Eye (tissue), 1 donor: ENCODE measurements at places on chromosomes 5 and 9.

- DNase-seq = no peak
Observed at GRCh38 chr9:21016701-21017491, 14.5 kb downstream of the HACD4 start.

- DNase-seq = no peak
Observed at GRCh38 chr5:138875552-138875875, 379 bp upstream of the LRRTM2 start.

DNA sequence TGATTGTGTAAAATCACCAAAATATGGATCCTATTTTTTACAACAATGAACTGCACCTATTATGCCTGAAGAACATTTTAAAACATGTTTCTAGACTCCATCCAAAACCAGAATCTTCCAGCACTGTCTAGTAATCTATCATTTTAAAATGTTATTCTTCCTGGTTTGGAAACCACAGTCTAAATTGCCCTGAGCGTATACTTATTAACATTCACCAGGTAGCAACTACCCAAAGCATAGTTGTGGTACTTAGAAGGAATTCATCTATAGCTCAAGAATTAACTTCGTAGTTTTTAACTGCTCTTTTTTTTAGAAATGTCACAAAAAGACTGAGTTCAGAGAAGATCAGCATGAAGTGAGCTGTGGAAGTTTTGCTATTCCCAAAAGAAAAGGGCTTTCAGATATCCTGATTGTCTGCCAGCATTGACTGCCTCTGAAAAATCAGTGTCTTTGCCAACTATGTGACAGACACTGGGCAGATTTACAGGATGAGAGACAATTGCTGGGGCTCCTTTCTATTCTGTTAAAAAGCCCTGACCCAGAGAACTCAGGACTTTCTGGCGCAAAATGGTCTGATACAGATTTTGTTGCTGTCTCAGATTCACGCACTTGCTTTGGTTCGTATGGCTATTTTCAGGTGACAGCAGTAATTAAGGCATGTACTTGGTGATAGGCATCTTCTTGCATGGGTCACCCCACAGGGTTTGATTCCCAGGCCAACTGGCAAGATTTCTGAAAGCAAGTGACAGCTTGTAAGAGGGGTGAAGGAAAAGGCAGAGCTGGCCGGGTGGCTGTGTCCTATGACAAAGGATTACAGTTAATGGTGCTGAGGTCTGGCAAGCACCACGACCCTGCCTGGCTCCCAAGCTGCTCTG, 152.5 kb upstream of the RAI14 start:
- DNase-seq = peak; percentile 70

GRCh38 chr9:124120272-124120671, 108.7 kb downstream of the LHX2 start:
- no peak for DNase-seq

GRCh38 chr9:2215921-2216441, 200.8 kb downstream of the SMARCA2 start:
- no peak for DNase-seq

- DNase-seq = no peak
Observed at GRCh38 chr5:171714851-171715250, 70.8 kb upstream of the SMIM23 start.

DNA sequence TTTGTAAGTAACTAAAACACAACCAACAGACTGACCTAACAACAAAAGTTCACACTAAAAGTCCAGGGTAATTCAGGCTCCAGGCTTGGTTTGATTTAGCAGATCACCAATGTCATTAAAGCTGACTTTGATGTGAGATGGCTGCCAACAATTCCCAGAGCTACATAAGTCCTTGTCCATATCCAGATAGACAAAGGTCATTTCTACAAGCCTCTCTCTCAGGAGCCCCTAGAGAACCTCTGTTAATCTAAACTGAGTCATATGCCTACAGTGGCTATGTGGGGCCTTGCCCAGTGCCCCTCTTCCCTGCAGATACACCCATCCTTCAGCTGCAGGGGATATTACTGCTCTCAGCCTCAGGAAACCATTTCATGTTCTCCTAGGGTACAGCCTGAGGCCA, 18.2 kb upstream of the ANP32B start:
- no peak for DNase-seq

GRCh38 chr5:78925129-78925876, 59.8 kb downstream of the ARSB start:
- DNase-seq = no peak

- no peak for DNase-seq
Observed at GRCh38 chr9:3490957-3491356, 34.8 kb downstream of the RFX3 start.

GRCh38 chr5:83991566-83992224, 271.0 kb upstream of the HAPLN1 start:
- no peak for DNase-seq

DNA sequence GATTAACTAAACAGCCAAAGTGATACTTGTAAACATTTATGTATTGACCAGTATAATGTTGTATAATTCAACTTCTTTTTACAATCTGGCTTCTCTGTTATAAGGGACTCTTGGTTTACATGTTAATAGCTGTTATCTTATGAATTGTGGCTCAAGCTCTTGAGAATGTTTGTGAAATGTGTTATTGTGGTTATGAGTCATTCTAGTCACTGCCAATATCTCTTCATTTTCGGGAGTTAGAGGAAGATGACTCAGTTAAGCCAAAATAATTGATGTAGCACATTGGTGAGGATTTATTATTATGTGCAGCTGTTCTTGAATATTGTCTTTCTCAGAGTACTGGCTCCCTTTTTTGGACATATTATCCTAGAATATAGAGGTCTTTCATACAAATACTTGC, 655.2 kb upstream of the RIOK2 start:
- peak; percentile 37 for DNase-seq

- DNase-seq = no peak
Observed at GRCh38 chr5:139376364-139376763, 6.7 kb downstream of the SLC23A1 start.

- DNase-seq = no peak
Observed at GRCh38 chr9:93869863-93870262, 85.3 kb downstream of the BARX1 start.

- no peak for DNase-seq
Observed at GRCh38 chr9:33065157-33066076, 11.1 kb downstream of the SMU1 start.

DNA sequence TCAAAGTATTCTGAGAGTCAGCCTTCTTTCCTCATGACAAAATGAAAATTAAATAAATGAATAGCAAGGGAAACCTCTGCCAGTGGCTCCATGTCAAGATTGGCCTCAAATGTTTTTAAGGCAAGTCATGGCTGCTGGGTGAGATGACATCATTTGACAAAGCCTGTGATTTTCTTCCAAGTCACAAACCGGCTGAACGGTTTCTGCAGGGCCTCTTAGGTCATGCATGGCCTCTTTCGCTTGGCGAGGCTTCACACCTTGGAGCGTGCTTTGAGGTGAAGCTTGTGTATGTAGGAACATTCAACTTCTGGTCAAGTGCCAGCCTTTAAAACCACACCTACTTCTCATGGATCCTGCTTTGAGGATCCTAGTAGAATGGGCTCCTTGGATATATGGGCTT, 161.0 kb upstream of the ZNF618 start:
- DNase-seq = no peak

DNA sequence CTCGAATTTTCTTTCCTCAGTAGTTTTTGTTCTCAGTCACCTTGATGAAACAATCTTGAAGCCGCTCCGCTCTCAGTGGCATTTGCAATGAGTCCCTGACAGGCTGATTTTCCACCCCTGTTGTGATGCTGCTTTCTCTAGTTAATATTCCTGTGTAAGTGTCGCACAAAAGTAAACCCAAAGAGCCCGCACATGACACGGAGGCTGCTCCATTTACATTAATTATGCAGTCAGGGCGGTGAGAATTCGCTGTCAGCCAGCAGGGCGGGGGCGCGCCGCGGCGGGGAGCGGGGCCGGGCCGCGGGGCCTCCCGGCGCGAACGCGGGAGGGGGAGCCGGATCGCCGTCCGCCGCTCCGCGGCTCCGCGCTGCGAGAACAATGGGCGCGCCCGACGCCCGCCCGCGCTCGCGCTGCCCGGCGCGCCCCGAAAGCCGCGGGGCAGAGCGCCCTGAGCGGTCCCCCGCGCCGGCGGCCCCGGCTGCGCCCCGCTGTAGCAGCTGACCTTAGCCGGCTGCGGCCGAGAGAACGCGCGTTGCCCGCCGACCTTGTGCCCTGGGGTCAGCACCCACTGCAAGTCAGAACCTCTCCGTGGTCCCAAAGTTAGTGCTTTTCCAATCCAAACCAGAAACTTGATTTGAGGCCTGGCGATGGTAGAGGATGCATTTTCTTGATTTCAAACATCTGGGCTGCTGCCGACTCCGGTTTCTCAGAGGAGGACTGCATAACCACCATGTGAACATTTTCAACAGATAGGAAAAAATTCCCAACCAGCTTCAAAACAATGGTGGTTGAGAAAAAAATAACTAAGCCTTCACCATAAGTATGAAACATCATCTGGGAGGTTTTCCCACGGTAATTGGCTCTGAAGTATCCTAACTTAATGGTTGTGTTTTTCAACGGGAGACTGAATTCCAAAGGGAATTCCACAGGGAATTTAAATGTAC, 142.6 kb downstream of the PBX3 start:
- DNase-seq = peak; percentile 88
